ENCODE measurements at places on chromosomes 6 and 20. TPM values are rescaled to one million over a fixed set of nuclear protein-coding genes. Genes with fewer than 3 reads are reported as not detected.

The ESR1 gene
- 1.8 TPM for total RNA-seq

The RTF2 gene
- total RNA-seq, result 71.4 TPM

The CAGE1 gene
- total RNA-seq, result 0.07 TPM

The L3MBTL3 gene
- total RNA-seq, result 11.9 TPM

The MED23 gene
- total RNA-seq, result 35.6 TPM

The PACRG gene
- total RNA-seq, result 0.20 TPM

The ZNF831 gene
- not detected for total RNA-seq

The PGM3 gene
- 126 TPM for total RNA-seq

The C20orf202 gene
- total RNA-seq, result 0.07 TPM
